ENCODE measurements at places on chromosomes 6 and 20.

DNA sequence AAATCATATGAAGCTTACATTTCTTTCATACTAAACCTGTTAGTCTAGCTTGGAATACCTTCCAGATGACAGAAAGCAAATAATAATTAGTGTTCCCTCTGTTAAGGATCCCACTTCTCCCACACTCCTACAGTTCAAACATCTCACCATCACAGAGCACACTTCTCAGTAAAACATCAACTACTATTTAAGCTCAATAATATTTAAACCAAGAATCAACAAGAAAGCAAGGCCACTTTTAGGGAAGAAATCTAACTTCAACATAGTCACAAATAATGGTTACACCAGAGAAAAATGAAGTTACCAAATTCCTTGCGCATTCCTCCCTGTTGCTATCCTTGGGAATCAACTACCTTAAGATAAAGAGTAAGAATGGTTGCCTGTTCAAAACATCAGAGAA lies 1.6 kb downstream of the SNX14 start:
- DNase-seq, result no peak

- no peak for DNase-seq
Observed at GRCh38 chr6:116876635-116877611, at the start of gene RFX6. TSS of gene RFX6 (plus strand) at chr6:116877242. CDS start at chr6:116877276, 34 bp downstream.

DNA sequence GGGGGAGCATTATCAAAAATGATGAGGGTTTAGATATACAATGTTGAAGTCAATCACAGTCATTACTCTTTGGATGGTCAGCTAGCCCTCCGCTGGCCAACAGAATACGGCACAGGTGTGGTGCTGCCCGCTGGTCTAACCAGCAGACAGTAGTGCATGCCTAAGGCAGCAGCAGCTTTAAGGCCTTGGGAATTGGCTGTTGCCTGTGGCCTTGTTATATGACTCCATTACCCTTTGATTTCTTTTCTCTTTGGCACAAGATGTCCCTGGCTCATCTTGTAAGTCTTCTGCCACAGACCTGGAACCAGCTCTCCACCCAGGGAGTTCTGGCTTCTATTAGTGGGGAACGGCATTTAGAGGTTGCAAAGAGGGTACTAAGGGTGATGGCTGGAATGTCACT lies 110.2 kb downstream of the WDR27 start:
- no peak for DNase-seq

DNA sequence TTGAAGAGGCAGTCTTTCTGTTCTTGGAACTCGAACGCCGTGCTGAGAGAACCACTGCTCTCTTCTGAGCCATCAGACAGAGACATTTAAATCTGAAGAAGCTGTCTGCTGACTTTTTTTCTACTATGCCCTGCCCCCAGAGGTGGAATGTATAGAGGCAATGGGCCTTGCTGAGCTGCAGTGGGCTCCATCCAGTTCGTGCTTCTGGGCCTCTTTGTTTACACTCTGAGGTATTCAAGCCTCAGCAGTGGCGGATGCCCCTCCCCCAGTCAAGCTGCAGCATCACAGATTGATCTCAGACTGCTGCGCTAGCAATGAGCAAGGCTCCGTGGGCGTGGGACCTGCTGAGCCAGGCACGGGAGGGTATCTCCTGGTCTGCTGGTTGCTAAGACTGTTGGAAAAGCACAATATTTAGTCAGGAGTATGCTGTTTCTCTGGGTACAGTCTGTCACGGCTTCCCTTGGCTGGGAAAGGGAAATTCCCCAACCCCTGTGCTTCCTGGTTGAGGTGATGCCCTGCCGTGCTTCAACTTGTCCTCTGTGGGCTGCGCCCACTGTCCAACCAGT lies 526.8 kb downstream of the CD109 start:
- no peak for DNase-seq

GRCh38 chr6:96812077-96812703 lies 25.1 kb downstream of the GPR63 start:
- no peak for DNase-seq

DNA sequence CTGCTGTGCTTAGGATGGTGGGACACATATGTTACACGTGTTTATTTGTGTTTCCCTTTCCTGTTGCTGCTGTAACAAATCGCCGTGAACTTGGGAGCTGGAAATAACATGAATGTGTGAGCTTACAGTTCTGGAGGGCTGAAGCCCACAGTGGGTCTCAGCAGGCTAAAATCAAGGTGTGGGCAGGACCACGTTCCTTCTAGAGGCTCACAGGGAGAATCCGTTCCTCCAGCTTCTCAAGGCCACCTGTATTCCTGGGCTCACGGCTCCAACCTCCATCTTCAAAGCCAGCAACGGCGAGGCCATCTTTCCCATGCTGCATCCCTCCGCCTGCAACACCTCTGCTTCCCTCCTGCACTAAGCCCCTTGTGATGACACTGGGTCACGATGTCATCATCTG lies 27.4 kb upstream of the PTGIS start:
- no peak for DNase-seq
